RPMI7951 (cell line): ENCODE measurements at places on chromosomes 5 and 9. TPM values are rescaled to one million over a fixed set of nuclear protein-coding genes. Genes with fewer than 3 reads are reported as not detected.
A peak's percentile ranks its signal among the peaks of the same experiment; 100 is the strongest.

DNA sequence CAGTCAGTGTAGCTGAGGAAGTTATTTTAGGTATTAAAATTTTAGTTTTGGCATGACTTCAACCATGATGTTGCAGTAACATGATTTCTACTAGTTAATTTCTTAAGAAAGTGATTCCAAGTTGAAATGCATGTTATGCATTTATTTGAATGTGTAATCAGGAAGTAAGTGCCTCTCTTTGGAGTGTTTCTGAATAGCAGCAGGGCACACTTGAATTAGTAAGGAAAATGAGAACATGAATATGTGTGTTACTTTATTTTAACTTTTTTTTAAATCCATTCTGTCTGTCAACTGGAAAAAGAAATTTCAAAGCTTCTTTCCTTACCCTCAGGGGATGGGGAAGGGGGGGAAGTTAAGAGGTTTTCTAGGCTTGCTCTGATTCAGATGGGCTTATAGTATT lies 40.4 kb downstream of the CTNNA1 start:
- no peak for DNase-seq

DNA sequence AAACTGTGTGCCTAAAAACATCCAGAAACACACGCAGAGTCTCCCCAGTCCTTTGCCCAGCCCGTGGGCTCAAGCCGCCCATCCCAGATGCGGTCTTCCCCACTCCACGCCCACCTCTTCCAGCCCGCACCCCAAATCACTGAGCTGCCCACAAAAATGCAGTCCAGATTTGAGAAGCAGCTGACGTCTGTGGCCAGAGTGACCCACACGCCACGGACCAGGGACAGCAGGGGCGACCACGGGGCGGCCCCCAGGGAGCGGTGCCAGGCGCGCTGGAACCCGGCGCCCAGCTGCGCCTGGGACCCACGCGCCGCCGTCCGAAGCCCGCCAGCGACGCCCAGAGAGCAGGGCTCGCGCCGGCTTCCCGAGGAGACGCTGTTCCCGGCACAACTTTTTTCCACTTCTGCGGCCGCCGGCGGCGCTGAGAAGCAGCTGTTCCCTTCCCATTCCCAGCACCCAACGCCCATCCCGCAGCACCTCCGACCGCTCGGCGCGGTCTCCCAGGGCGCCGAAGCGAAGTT lies 674 bp downstream of the LHFPL2 start:
- peak; percentile 59 for DNase-seq

DNA sequence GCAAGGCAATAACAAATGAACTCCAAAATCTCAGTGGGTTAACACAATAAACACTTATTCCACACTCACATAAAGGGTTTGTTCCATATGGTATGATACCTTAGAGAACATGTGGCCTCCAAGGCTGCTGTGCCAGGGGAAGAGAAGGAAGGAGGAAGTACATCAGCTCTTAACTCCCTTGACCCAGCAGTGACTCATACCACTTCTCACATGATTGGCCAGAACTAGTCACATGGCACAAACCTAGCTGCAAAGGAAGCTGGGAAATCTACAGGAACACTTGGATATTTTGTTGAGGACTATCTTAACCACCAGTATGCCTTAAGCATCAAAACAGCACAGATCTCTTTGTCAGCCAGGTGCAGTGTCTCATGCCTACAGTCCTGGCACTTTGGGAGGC lies 99.3 kb downstream of the SLIT3 start:
- DNase-seq, result no peak

The LCN15 gene
- not detected in 2 replicates for total RNA-seq

DNA sequence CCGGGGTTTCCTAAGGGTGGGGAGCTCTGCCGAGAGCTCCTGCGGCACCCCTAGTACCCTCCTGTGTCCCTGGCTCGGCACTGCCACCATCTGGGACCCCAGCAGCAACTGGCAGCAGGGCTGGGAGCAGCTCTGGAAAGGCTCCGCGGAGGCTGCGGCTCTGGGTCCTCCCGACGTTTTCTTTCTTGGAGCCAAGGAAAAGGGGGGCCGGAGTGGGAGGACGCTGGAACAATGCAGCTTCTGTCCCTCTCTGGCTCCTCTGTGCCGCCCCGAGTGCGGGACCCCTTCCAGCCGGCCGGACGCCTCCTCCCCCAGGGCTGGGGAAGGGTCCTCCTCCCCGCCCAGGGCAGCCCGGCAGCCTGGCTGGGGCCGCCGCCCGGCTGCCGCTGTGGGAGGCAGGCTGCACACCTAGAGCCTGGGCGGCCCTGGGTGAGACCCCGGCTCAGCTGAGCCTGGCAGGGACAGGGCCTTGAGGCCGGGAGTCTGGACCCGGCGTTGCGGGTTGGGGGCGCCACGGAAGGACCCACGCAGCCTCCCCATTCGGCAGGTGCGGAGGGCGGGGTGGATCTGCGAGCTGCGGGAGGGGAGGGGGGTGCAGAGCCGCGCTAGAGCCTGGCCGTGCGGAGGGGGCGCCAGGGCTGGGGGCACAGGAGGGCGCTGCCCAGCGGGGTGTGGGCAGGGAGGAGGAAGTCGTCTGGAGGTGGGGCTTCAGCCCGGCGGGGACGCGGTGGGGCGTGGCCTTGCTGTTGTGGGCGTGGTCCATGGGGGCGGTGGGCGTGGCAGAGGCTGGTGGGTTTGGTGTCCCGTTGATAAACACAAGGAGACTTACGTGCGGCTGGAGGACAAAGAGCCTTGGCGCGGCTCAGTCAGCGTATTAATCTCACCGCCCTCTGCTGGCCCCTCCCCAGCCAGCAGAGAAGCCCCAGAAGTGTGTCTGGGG lies 15.1 kb downstream of the GPSM1 start:
- DNase-seq, result peak; percentile 69

DNA sequence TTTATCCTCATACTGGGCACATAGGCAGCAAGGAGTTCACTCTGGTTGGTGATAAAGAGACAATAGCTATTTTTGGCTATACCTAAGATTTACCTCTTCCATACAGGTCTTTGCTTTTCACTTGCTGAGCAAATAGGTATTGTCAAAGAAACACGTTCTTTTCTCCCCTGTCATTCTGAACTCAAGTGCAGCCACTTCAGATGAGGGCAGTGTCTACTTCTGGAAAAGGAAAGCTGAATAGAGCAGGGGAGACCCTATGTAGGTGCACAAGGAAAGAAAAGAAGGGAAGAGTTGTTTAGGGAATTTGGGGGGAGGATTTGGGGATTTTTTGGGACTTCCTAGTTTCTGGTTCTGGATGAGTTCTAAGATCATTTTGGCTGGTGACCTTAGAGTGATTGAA lies 109.6 kb downstream of the ATP10B start:
- no peak for DNase-seq

The FBXL7 gene
- 5.0 and 6.4 TPM in 2 replicates for total RNA-seq

The CTXN3 gene
- not detected in 2 replicates for total RNA-seq

DNA sequence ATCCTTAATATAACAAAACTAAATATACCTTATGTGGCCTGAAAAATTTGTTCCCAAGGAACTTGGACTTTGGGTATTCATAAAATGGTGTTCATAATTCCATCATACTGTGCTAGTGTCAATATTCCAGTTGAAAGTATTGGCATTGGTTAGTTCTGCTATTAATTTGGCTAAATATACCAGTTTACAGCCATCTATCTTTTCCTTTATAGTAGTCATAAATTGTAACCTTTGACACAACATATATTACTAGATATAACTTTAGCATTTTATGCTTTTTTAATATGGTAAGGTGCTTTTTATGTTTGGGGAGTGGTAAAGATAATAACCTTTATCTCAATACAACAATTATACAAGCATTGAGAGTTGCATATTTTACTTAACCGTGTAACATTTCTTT lies 23.7 kb downstream of the SPATA31D1 start:
- DNase-seq, result no peak

DNA sequence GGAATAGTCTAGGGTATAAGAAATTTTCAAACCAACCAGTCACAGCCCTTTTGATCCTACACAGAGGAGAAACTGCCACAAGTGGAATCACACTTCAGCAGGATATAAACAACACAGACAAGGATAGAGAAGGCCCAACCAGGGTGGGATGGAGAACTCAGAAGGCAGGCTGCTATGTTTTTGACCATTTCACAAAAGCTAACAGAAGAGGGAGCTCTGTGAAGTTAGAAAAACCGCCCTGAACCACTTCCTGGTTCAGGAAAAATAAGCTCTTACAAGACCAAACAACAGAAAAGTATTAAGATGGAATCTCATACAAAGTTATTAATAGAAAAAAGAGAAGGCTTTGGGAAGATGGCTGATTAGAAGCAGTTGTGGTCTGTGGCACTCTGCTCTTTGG lies 960 bp upstream of the IFNB1 start:
- DNase-seq, result no peak

DNA sequence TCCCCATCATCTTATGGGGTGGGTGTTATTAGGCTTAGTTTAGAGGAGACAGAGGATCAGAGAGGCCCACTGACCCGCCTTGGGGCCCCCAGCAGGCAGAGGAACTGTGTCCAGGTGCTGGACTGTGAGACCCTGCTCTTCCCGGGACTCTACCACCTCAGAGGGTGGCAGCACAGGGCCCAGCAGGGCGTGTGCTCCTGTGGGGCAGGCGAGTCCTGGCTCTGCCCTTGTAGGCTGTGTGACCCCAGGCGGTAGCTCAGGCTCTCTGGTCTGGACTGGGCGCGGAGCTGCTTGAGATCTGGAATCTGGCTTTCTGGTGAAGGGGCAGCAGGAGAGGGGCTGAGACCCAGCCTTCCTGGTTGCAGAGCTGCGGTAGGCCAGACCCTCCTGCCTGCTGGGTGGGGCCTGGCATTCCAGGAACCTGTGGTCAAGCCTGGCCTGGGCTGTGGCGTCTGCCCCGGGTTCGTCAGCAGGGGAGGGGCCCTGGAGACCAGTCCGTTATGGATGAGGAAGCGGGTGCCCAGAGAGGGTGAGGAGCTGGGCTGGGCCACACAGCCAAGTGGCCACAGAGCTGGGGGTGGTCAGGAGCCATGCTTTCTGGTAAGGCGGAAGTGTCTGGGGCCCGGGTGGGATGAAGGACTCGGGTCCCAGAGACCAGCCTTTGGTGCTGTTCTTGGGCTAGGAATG lies 46.5 kb downstream of the RXRA start:
- no peak for DNase-seq

DNA sequence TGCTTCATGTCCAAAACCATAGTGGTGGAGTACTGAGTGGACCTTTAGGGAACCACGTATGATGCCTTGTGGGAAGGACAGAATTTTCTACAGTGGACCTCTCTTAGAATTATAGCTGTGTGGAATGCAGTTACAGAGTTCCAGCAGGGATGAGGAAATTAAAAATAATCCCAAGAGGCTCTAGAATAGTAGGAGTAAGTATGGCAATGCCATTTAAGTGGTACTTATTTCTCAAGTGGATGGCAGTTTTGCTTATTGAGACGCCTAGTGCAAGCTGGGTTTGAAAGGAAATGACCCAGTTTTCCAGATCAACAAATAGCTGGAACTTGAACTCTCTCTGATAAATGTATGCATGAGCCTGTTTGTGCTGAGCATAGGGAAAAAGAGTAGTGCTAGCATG lies 431.6 kb downstream of the PRR16 start:
- DNase-seq, result no peak

DNA sequence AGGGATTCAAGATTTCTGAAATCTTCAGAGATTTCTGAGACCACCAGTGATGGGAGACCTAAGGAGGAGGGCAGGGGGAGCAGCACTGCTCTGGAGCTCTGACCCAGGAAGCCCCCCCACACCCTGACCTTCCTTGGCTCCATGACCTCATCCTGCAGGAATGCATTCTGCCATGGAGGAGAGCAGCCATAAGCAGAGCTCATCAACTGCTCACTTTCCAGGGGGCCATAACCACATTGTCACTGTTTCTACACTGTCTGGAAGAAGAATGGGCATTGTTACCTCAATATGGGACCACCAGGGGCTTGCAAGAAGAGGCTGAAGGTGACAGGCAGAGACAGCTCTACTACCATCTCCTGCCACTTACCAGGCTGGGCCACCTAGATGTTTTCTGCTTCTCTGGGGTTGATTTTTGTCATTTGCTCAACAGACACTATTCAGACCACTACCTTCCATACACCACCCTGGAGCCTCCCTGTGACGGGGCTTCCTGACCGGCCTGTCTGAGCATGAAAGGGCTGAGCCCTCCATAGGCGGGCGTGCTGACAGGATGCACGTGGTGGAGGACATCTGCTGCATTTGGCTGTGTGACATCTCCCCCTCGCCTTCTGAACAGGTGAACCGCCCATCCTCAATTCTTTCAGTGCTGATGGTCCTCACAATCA lies 2.3 kb upstream of the TSC1 start:
- DNase-seq, result peak; percentile 43

GRCh38 chr5:56567278-56567677 lies 248.1 kb upstream of the MAP3K1 start:
- no peak for DNase-seq

The SGCD gene
- 5.7 and 6.7 TPM in 2 replicates for total RNA-seq

DNA sequence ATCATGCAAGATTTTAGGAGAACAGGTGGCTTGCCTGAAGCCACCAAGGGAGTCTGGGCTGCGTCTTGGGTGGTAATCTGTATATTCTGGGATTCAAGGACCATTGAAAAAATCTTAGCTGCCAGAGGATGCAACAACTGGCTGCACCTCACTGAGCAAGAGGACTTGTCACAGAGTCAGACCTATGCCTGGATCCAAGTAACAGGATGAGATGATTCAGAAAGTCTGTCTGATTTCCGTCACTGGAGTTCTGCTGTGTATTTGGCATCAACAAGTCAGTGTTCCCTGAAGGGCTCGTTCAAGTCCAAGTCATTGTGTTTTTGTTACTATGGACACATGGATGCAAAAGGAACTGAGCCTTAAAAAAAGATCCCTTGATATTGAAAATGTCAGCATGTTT lies 37.8 kb upstream of the CARTPT start:
- no peak for DNase-seq

DNA sequence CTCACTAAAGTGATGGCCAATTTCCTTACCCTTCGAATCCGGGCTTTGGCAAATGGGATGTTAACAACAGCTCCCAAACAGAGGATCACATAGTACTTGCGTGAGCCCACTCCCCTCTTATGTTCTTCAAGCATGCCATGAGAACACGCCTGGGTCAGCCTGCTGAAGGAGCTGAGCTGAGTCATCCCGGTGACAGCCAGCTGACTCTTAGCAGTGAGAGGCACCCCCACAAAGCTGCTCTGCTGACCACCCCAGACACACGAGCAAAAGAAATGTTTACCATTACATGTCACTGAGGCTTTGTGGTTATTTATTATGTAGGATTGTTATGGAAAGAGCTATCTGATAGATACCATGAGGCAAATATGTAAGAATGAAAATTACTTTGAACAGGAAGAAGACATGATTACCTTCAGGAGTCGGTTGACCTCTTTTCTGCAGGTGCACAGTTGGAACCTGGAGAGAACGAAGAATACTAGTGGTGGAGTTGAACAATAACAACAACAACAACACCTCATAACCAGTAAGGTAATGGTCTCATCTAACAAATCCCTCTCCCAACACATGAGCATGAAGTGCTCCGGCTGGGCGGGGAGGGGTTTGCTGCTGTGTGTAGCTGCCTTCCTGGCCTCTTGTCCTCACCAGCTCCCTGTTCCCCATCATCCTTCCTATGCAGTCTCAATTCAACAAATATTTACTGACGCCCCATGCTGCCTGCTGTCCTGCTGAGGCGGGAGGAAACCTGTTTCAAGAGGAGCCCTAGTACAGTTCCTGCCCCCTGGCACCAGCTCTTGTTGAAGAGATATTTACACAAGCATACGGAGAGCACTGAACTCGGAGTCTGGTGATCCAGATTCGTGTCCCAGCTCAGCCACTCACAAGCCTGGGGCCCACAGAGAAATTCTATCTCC lies 69.4 kb upstream of the LHFPL2 start:
- no peak for DNase-seq

The PTPRD gene
- total RNA-seq, result 0.49 and 0.84 TPM in 2 replicates

- peak; percentile 49 for DNase-seq
Observed at GRCh38 chr5:131382407-131383395, 118.8 kb downstream of the CDC42SE2 start.

The CMYA5 gene
- 0.12 and 0.20 TPM in 2 replicates for total RNA-seq
